ENCODE measurements at places on chromosomes 5 and 9.

DNA sequence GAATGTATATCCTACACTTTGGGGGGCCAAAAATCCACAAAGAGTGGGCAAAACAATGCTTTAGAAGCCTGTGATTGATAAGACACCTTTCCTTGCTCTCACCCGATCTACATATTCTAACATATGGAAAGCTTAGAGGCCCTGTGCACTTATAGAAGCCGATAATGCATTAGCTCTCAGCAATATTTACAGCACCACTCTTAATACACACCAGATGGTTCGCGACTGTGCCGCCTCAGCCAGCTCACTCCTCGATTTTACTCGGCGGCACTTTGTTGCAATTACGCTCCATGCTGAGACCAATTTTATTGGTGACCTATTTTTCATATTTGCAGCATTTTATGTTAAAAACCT is 18.8 kb downstream of the NR2F1 start:
- DNase-seq, result no peak

DNA sequence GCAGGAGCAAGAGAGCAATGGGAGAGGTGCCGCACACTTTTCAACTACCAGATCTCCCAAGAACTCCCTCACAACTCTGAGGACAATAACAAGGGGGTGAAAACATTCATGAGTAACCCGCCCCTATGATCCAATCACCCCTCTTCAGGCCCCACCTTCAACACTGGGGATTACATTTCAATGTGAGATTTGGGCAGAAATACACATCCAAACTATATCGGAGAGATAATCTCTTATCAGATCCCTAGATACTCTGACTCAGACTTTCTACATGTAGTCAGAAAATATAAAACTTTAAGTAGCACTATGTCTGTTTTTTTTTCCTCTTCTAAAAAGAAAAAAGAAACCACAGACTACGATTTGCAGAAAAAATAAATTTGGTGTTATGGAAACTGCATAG is 1595.9 kb upstream of the NUDT12 start:
- no peak for DNase-seq

DNA sequence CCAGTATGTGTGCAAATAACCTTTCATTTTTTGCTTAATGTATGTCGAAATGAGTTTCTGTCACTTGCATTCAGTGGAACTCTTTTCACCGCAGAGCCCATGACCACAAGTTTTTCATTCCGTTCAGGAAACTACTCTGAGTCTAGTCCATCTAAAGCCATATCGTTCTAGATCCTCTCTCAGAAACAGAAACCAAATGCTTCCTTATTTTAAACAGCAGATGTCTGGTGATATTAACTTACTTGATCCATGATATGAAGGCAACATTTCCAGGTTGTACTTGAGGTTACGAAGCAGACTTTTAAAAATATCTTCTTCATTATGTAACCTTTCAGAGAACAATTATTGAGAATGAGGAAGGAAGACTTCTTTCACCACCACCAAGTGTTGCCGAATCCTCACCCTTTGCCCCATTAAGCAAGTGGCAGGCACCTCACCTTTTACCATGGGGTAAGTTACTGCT is 72.4 kb upstream of the GNAQ start:
- peak; percentile 18 for DNase-seq

- DNase-seq, result no peak
These were observed 31.0 kb downstream of the HMHB1 start for GRCh38 chr5:143842920-143843319.

DNA sequence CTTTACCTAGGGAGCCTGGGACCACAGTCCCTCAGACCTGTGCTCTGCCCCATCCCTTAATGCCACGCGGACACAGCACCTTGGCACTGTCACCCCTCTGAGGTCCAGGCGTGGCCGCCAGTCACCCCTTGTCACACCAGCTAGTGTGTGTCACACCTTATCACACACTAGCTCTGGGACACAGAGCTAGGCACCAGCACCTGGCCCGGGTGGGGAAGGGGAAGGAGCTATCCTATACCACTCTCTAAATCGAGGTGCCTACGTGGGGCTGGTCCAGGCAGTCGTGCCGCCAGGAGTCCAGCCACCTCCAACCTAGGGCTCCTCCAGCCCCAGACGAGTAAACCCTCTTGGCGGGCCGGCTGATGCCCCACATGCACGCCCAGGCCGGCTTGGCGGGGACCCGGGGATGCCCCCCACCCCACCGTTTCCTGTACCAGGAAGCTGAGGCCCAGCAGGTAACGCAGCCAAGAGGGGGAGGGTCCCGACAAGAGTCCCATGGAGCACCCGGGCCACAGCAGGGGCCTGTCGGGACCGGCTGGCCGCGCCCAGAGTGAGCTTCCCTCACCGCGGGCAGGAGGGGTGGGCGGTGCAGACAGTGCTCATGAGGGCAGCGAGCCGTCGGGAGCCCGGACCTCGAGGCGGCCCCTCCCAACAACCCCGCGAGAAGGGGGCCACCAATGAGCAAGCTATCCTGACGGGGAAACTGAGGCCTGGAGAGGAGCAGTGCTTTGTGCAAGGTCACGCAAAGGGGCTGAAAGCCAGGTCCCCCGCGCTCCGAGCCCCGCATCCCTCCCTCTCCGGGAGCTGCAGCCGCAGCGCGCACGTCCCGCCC is 550 bp downstream of the CORO2A start:
- DNase-seq, result no peak

DNA sequence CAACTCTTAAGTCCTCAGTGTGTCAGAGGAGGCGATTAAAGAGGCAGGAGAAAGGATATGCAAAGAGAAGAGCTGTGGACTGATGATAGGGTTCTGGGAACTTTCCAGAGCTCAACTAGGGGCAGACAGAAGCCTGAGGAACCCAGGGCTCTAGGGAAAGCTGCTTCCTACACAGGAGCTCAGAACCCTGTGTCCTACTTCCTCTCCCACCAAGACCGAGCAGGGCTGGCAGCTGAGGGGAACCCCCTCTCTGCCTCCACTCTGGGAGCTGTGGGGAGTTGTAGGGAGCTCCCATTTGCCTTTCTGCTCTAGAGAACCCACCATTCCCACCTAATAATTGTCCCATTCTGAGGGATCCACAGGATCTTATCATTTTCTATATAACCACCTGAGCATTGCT is 674.3 kb downstream of the ACTL7B start:
- no peak for DNase-seq

DNA sequence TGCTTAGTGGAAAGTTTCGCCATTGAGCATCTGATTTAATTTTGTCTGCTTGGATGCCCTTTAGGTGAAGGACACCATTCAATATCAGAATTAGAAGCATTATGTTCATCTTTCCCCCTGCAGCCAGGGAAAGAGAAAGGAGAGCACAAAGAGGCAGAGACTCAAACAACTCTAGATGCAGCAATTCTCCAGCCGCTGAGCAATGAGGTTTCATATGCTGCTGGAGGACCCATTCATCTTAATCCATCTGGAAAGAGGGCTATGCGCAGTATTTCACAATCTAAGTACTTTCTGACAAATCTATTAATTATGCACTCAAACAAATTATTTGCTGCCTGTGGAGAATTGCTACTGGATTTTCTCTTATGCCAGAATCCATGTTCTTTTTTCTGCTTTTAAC is 527.0 kb upstream of the TUSC1 start:
- DNase-seq, result no peak

DNA sequence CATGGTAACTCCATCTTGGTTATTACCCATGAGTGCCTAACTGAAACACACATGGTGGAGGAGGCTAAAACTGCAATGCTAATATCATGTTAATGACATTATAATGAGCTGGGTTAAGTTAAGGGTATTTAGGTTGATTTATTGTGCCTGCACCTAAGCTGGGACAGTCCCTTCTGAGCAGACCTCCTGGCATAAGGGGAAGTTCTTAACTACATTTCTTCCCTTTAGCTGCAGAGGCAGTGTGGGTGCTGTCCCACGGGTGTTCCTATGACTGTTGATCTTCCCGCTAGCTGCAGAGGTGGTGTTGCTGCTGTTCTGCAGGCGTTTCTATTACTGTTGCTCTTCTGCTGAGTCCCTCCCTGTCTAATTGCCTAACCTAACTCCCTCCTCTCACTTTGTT is 183.9 kb downstream of the LURAP1L start:
- DNase-seq, result no peak

- no peak for DNase-seq
These were observed 90.3 kb upstream of the PLCXD3 start for GRCh38 chr5:41600731-41601130.

DNA sequence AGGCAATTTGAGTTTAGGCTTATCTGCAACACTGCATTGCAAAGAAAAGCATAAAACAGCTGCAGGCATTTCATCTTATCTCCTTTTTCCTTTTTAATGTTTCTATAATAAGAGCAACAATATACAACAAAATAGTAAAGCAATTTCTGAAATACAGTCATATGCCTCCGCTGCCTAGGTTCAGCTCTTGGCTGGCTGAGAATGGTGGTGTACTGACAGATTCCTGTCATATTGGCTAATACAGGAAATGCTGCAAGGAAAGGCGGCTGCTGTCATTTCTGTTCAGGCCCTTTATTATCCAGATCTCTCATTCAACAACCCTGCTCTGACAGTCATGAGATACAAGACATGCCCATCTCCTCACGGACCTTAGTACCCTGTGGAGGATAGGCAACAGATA is 677.0 kb downstream of the TAF11L14 start:
- no peak for DNase-seq

DNA sequence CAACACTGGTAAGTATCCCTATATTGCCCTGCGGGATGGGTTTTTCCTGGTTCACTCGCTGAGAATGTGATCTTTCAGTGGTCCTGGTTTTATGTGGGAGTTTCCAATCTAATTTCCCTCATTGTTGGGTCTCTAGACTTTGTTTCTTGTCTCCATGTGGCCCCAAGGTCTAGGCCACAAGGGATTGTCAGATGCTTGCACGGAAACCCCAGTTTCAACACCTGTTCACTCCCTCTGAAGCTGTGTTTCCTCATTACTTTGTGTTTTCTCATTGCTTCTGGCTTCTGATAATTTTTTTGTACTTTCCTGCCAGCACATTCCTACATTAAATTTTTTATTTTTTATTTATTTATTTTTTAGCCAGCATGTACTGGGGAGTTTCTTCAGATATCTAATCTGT is 191.5 kb downstream of the TTLL11 start:
- no peak for DNase-seq

DNA sequence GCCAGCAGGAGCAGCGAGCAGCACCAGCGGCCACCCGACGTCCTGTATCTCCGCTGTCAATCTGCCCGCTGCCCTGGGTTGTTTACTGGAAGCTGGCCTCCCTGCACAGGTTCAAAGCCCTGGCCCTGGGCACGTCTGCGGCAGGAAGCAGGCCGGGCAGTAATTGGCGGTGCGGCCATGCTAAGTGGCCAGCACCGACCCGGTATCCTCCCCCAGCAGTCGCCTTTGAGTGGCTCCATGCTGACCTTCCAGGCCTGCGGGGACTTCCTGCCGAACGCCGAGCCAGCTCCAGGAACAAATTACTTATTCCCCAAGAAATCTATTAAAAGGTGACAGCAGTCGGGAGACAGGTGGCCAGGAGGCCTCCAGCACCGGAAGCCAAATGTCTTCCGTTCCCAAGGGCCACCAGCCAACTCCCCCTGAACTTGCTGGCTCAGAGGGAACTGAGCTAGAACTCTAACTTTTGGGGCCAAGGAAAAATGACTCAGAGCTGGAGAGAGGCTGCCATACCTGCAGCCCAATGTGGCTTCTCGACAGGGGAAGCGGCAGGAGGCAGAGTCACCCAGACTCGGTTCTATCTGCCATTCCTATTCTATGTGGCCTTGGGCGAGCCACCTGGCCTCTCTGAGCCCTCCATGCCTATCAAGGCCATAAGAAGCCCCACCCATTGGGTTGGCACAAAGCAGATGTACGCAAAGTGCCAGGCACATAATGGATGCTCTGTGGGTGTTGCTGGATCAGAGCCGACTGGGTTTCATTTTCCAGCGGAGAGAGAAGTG is 13.7 kb upstream of the PSMB7 start:
- DNase-seq, result no peak

DNA sequence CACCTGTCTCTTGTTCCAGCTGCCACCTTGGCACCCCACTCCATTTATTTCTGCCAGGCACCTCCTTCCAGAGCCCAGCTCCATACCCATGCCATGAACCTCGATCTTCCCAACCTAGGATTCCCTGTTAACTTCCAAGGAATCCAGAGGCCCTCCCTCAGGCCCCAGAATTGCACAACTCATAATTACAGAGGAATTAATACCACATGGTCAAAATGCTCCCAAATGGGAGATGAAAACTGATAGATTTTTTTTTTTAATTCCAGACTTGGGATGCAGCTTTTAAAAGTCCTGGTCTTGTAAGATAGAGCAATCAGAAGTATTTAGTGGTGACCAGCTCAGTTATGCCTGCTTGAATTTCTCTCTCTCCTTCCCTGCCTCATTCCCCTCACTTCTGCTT is 96.2 kb upstream of the CCDC112 start:
- no peak for DNase-seq

- DNase-seq, result no peak
These were observed 219.6 kb downstream of the CTNND2 start for GRCh38 chr5:11684607-11685006.

DNA sequence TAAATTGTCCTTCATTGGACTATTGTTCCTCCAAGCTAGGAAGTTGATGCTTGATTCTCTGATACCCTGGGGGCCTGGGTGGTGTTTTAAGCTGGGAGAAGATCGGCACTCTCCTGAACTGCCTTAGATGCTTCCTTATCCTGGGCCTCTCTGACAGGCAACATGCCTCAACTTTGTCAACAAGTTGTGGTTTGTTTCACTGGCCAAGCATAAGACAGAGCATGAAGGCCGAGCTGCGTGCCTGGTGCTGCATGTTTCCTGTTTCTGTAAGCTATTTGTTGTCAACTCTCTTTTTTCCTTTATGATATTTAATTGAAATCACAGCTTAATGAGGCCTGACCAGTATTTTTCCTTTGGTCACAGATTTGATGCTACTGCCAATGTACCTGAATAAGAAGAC is 187.6 kb upstream of the TNC start:
- DNase-seq, result no peak

DNA sequence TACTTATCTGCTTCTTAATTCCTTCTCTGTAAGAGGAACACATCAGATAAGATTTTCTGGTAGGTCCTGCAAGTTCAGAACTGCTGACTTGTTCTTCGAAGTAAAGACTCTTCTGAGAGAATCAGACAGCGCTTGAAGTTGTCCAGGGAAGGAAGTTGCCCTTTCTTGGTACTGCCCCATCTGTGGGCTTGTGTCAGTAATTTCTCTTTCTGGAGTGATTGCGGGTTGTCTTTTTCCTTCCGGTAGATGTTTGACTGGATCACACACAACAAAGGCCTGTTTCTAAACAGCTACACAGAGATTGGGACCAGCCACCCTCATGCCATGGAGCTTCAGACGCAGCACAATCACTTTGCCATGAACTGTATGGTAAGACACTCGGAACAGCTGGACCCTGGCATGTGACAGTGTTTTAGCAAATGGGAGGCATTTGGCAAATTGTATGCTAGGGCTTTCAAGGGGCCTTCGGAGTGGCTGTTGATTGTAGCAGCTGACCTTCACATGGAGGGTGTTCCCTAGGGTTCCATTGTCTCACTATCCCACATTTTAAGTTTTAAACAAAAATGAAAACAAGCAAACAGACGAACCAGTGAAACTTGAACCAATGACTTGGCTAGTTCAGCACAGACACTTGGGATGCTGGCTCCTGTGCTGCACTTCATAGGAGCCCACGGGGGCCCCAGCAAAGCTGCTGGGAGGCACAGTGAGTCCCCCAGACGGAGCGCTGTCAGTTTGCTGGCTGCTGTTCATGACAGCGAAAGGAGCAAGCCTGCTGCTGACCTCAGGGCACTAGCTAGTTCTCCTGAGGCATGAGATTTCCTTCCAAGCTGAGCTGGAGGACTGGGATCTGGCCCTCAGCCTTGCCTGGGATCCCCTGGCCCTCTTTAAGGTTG is 149.9 kb downstream of the TRIO start:
- no peak for DNase-seq

- no peak for DNase-seq
These were observed 67.7 kb downstream of the VAV2 start for GRCh38 chr9:133924453-133924852.

- DNase-seq, result no peak
These were observed 114.0 kb downstream of the NSG2 start for GRCh38 chr5:174159327-174160114.

Data from stimulated activated CD8-positive, alpha-beta memory T cell treated with anti-CD3 and anti-CD28 coated beads, Interleukin-7, amount 100 ng/mL, for 4 hours (primary cell).